ENCODE measurements at places on chromosomes 5 and 9.
A peak's percentile ranks its signal among the peaks of the same experiment; 100 is the strongest.

GRCh38 chr9:131720330-131720729 is 19.5 kb downstream of the RAPGEF1 start:
- DNase-seq = peak; percentile 51

GRCh38 chr9:19728101-19728500 is 60.7 kb downstream of the SLC24A2 start:
- DNase-seq = no peak

DNA sequence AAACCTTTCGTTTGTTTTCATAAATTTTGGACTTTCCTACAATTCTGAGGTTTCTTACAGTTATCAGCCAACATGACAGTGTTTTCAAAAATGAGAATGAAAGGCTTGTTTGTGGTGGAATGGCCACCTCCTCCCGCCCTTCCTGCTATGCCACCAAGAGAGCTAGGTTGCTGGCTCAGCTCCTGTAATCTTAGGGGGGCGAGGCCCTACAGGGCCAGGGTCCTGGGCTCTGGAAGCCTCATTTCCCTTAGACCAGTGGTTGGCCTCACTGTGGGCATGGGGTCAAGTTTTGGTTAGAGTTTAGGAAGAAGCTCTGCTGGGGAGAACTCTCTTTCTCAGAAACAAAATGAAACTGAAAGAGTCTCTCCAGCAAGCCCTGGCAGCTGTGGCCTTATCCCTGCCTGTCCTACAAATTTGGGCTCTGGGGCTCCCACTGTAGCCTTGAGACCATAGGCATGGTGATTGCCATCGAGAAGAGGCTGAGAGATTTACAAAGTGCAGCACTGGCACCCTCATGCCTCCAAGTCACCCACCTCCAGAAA is 66.2 kb downstream of the IRX1 start:
- no peak for DNase-seq

GRCh38 chr5:154780128-154780527 is 25.0 kb downstream of the LARP1 start:
- DNase-seq = no peak

DNA sequence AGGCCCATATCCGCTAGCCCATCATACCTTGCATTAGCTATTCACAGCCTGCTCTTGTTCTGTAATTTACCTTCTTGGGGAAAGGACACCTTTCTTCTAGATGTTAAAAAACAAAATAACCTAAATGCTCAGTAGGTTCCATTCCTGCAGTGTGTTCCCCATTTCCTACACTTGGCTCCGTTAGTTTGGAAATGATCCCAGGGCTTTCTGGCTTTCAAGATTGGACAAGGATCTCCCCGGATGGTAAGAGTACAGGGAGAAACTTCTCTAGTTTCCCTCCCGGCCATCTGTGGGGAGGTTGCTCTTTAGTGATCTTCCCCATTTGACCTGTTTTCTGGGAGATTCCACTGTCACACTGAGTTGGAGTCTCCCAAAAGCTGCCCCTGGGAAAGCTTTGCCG is 27.3 kb upstream of the STC2 start:
- no peak for DNase-seq

DNA sequence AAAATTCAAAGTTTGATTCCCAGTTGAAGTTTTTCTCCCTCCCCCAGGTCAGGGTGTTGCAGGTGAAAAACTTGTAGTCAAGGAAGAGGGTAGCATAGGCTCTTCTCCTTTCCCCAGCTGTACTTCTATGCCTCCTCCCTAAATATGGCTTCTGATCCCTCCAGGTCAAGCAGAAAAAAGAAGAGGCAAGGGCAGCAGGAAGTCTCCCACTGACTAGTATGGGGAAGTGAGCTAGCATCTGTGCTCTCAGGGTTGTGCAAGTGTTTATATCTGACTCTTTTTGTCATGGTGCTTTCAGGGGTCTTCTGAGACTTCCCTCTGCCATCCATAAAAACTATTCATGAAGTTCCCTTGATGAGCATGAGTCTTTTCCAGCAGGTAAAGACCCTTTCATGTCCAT is 76.0 kb downstream of the ATPSCKMT start:
- DNase-seq = no peak

DNA sequence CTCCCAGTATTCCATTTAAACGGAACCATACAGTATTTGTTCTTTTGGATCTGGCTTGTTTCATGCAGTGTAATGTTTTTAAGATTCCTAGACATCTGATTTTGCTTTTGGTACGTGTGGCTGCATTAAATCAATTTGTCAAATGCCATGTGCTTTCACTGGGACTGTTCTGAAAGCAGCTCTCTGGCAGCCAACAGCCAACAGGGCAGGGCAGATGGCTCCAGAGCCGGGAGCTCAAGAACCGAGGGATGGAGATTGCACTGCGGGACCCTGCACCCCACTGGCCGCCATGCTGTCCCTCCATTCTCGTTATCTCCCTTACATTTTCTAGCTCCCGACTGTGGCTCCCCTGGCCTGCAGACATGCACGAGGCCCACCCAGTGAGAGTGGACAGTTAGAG is 33.4 kb upstream of the AIF1L start:
- no peak for DNase-seq

DNA sequence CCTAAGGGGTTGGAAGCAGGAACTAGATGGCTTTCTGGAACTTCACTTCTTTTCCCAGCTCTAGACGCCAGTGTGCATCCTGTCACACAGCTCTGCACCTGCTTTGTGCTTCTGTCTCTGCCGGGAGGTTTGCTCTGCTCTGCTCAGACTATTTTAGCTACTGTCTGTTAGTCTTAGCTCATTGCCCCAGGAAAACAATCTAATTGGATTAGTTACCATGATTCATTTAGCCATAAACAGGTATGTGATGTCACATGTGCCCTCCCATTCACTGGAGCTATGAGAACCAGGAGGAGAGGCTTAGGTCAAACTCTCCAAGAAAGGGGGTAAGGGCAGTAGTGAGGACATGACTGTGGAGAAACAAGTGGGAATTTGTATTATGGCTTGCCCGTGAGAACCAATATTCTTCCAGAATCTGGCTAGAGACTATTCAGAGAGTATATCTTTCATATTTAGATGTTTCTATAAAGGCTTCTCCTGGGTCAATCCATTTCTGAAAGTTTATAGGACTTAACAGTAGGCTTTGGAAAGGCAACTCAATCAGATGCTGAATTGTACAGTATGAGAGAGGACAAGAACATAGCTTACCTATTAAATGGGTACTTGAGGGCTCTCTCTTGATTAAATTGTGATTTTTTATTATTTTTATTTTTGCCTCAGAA is 22.4 kb upstream of the NREP start:
- peak; percentile 20 for DNase-seq

- no peak for DNase-seq
Measured at GRCh38 chr5:149423049-149423793, 44.1 kb upstream of the IL17B start.

GRCh38 chr9:105435453-105435852 is 12.4 kb upstream of the FSD1L start:
- DNase-seq = no peak

DNA sequence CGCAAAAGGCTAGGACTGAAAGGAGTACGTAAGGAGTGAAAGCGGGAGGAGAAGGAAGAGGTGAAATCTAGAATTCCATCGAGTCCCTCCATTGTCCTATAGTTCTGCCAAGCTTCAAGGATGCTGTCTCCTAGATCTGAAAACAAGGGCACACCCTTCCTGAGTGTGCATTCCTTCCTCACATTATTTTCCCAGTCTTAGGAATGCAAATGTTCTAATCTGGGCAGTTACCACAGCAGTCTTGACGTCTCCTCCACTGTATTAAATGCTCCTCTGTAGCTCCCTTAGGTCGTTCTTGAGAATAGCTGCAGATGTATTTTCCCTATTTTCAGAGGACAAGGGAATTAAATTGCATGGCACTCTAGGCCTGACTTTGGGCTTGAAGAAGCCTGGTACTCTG is 127.6 kb downstream of the SLIT3 start:
- DNase-seq = no peak

DNA sequence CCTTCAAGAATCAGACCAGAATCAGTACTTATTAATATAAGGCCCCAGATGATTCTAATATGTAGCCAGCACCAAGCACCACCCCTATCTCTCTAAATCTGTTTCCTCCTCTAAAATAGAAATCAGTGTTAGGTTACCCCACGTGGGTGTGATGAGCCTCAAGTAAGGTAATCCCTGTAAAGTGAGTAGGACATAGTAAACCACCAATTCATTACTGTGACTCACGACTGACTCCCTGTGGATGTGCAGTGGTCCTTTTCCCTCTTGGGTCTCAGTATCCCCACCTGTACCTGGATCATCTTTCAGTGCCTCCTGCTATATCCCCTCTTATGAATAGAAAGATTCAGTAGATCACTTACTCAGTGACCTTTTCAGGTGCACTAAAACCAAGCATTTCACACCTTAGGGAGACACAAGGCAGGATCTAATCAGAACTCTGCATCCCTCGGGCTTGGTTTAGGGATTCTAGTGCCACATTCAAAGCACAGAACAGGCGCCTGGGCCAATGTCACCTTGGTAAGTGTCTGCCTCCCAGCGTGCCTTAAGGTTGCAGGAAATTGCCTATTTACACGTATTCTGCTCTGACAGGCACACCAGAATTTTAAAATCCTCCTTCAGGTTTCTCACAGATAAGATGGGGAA is 12.2 kb upstream of the ALDH1B1 start:
- no peak for DNase-seq

DNA sequence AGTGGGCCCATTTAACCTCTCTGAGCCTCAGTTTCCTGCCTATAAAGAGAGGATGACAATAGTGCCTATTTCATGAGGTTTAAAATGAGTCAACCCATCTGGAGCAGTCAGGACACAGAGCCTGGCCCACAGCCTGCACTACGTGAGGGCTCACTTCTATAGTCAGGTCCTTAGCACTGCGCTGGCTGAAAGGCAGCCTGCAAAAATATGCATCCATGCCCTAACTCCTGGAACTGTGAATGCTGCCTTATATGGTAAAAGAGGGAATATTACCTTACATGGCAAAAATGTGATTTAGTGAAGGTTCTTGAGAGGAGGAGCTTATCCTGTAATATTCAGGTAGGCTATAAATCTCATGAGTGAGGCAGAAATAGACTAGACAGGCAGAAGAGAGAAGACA is 98.5 kb downstream of the GABBR2 start:
- no peak for DNase-seq

GRCh38 chr9:36632892-36633291 is 60.2 kb downstream of the MELK start:
- DNase-seq = peak; percentile 57

DNA sequence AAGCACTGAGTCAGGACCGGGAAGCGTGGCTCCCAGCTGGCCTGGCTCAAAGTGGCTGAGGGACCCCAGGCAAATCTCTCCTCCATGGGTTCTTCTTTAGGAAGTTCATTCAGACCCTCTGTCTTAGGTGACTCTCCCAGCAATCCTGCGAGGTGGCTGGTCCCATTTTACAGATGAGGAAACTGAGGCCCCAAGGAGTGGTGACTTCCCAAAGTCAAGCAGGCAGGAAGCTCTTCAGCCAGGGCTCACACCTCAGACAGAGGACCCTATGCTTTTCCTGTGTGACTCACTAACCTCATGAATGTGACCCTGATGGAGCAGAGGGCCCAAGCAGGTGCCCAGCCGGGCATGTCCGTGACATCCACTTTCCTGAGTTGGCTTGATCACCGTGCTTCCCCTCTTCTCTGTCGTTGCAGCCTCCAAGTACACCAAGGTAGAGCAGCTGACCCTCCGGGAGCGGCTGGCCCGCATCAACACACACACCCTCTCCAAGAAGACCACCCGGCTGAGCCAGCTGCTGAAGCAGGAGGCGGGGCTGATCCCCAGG is 36.5 kb downstream of the ARHGEF37 start:
- no peak for DNase-seq

GRCh38 chr5:79111960-79112702 is 522 bp downstream of the BHMT start:
- no peak for DNase-seq

DNA sequence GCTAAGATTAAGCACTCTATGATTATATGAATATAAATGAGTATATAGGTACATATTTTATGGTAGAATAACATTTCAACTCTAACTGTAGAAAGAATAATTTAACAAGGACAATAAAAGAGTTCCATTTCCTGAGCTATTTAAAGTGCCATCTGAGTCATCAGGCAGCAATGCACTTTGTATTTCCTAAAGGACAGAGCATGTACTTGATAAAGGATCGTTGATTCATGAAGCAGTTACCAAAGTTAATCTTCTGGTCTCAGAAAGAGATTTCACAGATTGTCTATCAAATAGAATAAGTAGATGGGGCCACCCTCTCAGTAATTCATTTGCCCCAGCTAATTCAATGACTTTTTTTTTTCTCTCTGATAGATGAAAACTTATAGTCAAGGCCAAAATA is 747.8 kb downstream of the CDH18 start:
- no peak for DNase-seq

DNA sequence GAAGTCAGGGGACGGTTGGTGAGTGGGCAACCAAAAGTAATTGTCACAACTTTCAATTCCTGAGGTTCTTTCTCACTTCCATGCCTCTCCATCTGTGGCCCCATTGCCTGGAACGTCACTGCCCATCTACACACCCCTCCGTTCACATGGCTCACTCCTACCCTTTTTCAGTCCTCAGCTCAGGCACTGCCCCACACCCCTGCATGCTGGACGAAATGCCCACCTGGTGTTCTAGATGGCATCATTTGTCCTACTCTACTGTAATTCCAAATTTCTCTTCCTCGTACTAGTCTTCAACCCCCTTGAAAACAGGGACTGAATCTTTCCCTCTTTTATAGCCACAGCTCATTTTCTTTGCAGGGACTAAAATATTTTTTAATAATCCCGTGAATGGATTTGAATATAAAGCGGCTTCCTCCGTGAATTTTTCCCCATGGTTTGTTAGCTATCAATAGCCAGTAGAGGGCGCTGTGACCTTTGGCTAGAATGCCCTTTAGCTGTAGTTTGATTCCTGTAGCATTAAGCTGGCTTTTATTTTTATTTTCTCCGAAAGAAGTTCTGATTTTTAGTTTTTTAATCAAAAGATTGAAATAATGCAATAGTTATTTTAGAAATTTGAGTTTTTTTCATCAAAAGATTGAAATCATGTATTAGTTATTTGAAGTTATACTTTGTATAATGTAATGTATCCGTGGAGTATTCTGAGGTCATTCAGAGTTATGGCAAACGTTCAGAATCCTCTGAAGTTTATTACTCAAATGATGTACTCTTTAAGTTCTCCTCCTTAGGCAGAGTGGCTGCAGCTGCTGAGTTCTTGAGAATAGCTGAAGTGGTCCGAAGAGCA is 232.1 kb downstream of the SH3GL2 start:
- DNase-seq = peak; percentile 67

- DNase-seq = no peak
Measured at GRCh38 chr5:2902186-2902585, 150.7 kb upstream of the IRX2 start.

- no peak for DNase-seq
Measured at GRCh38 chr5:39521940-39522590, 97.3 kb upstream of the DAB2 start.

- DNase-seq = no peak
Measured at GRCh38 chr9:3900673-3901318, 375.0 kb upstream of the RFX3 start.

DNA sequence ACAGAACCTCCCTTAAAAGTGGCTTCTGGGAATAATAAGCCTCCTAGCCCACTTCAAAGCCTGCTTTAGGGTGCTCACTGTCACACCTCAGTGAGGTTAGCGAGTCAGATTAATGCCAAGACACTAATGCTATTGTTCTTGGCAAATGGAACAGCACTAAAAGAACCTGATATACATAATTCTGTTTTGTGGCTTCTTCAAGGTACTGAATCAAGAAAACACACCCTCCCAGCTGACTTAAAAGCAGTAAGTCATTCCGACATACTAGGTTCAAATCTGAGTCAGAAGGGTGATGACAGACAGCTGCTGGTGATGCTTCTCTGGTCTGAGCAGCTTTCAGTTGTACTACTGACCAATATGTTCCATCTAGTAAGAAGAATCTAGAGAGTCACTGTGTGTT is 121.6 kb downstream of the OXCT1 start:
- no peak for DNase-seq

GRCh38 chr5:127587246-127587917 is 61.5 kb upstream of the CTXN3 start:
- DNase-seq = no peak

Measured in NAMALWA (cell line).